ENCODE measurements at places on chromosomes 5 and 9. TPM values are rescaled to one million over a fixed set of nuclear protein-coding genes. Genes with fewer than 3 reads are reported as not detected.

Gene SLC4A9
- 0.56 TPM for total RNA-seq

Gene SIT1
- total RNA-seq = not detected

Gene LCN12
- total RNA-seq = not detected

Gene ITK
- total RNA-seq = 1.9 TPM

Gene SPOCK1
- 3.9 TPM for total RNA-seq

Gene PCDHA3
- total RNA-seq = 0.23 TPM

Gene GPR150
- total RNA-seq = 0.48 TPM

Gene BARHL1
- not detected for total RNA-seq

Gene C9orf50
- total RNA-seq = not detected

Gene CEL
- total RNA-seq = 6.0 TPM

Gene GADD45G
- total RNA-seq = 6.2 TPM

Gene C9orf85
- total RNA-seq = 18.9 TPM

Gene JAKMIP2
- not detected for total RNA-seq

Gene SPATA31C1
- not detected for total RNA-seq

Gene CDX1
- total RNA-seq = not detected

Gene TMEM8B
- 5.0 TPM for total RNA-seq

Gene ZSWIM6
- 7.3 TPM for total RNA-seq

Gene SPATA31D4
- total RNA-seq = not detected

Gene MAMDC2
- total RNA-seq = 4.1 TPM

Gene SLC6A3
- total RNA-seq = not detected

Gene INIP
- total RNA-seq = 14.1 TPM

Gene DNAH5
- 0.21 TPM for total RNA-seq

Gene ACSL6
- total RNA-seq = not detected

Gene GMCL2
- not detected for total RNA-seq

Gene ZNF618
- 2.9 TPM for total RNA-seq

Gene PCDHA7
- 0.38 TPM for total RNA-seq

Data from suprapubic skin (tissue), 4 donors.